Stomach (tissue), 19 donors: ENCODE measurements at places on chromosomes 3 and 15. TPM values are rescaled to one million over a fixed set of nuclear protein-coding genes. Genes with fewer than 3 reads are reported as not detected.

The PSTPIP1 gene
- 10.1 TPM for total RNA-seq

The IGF2BP2 gene
- total RNA-seq, result 44.6 TPM

The SLC22A14 gene
- not detected for total RNA-seq

The GLDN gene
- total RNA-seq, result 8.7 TPM

The CORO2B gene
- 0.89 TPM for total RNA-seq

The CHRM5 gene
- not detected for total RNA-seq

The TGM4 gene
- total RNA-seq, result not detected

The MAP4 gene
- 31.0 TPM for total RNA-seq

The SI gene
- total RNA-seq, result not detected

The TMEM207 gene
- not detected for total RNA-seq

The MFN1 gene
- total RNA-seq, result 15.8 TPM

The KLHL40 gene
- not detected for total RNA-seq

The TM6SF1 gene
- total RNA-seq, result 7.7 TPM

The RBPMS2 gene
- total RNA-seq, result 8.7 TPM

The NCEH1 gene
- 7.0 TPM for total RNA-seq

The ACAN gene
- total RNA-seq, result 2.0 TPM

The FOXL2 gene
- total RNA-seq, result not detected

The SLC28A1 gene
- total RNA-seq, result not detected
